ENCODE measurements at places on chromosomes 1 and 21.
A peak's percentile ranks its signal among the peaks of the same experiment; 100 is the strongest.

DNA sequence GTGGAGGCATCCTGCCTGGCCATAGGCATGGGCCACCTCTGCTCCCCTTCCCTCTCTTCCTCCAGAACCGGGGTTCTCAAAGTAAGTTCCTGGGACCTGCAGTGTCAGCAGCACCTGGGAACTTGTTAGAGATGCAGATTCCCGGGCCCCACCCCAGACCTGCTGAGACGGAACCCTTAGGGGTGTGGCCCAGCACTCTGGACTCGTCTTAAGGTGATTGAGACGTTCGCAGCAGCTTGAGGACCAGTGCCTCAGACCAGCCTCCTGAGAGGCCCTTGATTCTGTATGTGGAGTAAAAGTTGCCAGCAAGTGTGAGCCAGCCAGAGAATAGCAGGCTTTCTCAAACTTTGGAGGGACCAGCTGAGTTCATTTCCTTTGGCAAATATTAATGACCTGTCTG is 14.2 kb downstream of the COQ8A start:
- DNase-seq, result no peak

DNA sequence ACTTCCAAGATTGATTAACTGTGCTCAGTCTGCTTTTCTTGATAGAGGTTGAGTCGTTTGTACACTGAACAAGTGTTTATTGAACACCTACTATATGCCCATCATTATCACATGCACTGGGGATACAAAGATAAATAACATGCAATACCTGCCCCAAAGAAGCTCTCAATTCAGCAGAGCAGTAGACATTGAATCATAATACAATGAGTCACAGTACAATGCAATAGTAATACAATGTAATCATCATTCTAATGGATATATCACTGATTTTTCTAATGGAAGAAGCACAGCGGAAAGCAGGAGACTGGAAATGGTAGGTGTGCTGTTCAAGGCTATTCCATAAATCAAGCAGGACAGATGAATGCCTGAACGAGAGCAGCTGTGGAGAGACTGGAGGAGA is 3.7 kb upstream of the SEC16B start:
- no peak for DNase-seq

- DNase-seq, result no peak
These were observed 10.1 kb upstream of the EXO1 start for GRCh38 chr1:241837901-241838300.

DNA sequence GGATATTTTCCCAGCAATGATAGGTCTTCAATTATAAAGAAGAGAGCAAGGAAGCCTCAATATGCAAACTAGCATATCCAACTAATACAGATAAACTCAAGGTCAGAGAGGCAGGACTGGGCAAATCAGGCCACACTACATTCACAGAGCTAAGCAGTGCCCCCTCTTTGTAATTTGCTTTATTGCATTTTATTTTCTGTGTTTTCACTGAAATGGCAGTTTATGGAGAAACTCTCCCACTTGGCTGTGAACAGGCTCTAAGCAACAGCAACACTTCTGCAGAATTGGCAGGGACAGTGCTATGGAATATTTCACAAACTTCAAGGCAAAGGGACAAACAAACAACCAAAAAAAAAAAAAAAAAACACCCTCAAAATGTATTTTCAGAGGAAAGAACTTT is 93.4 kb upstream of the SOD1 start:
- no peak for DNase-seq

GRCh38 chr1:91166106-91166712 is 144.4 kb upstream of the ZNF644 start:
- peak; percentile 79 for DNase-seq

DNA sequence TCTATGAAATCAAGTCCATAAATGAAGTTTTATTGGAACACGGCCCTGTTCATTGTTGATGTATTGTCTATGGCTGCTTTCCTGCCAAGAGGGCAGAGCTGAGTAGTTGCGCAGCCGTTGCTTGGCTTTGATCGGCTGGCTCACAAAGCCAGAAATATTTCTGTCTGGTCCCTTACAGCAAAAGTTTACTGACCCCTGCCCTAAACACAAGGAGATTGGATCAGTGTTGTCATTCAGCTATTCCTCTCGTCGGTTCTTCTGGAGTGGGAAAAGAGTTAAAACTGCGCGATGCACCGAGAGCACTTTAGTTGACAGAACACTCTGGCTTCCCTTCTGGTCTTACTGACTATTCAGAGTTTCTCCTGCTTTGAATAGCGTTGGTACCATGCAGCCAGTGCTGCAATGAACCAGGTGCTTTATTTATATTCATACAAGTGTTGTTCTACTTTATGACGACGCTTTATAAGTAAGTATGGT is 868 bp downstream of the ZBTB40 start:
- no peak for DNase-seq
